ENCODE measurements at places on chromosomes 2 and 18. TPM values are rescaled to one million over a fixed set of nuclear protein-coding genes. Genes with fewer than 3 reads are reported as not detected.

- DNase-seq: no peak
- no peaks in the 10 kb centered on the region for H3K4me1 ChIP-seq
- no peaks in the 10 kb centered on the region for H3K36me3 ChIP-seq
Observed at GRCh38 chr18:37144921-37145320, 316.0 kb downstream of the KIAA1328 start.

GRCh38 chr2:221477714-221478484 lies 94.2 kb downstream of the EPHA4 start:
- DNase-seq: no peak
- no peak overlapping the region for H3K4me3 ChIP-seq
- no peak overlapping the region for H3K27ac ChIP-seq
- peaks cover 6% of the 10 kb centered on the region for H3K4me1 ChIP-seq

DNA sequence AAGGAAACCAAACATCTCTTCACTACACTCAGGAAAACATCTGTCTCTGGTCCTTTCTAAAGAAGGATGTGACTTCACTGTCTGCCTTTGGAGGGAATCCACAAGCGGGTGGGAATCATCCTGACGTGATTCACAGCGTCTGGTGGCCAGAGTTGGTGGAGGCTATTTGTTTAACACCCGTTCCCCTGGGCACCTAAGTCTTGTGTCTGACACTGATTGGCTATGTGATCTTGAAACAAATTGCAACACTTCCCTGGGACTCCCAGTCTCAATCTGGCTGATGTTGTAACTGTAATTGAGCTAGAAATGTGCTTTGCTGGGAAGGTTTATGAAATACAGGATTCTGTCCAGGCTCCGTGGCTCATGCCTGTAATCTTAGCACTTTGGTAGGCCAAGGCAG lies 28.8 kb upstream of the SIX3 start:
- H3K27me3 ChIP-seq: no peaks in the 10 kb centered on the region
- DNase-seq: no peak
- H3K36me3 ChIP-seq: no peaks in the 10 kb centered on the region
- no peaks in the 10 kb centered on the region for H3K4me1 ChIP-seq

DNA sequence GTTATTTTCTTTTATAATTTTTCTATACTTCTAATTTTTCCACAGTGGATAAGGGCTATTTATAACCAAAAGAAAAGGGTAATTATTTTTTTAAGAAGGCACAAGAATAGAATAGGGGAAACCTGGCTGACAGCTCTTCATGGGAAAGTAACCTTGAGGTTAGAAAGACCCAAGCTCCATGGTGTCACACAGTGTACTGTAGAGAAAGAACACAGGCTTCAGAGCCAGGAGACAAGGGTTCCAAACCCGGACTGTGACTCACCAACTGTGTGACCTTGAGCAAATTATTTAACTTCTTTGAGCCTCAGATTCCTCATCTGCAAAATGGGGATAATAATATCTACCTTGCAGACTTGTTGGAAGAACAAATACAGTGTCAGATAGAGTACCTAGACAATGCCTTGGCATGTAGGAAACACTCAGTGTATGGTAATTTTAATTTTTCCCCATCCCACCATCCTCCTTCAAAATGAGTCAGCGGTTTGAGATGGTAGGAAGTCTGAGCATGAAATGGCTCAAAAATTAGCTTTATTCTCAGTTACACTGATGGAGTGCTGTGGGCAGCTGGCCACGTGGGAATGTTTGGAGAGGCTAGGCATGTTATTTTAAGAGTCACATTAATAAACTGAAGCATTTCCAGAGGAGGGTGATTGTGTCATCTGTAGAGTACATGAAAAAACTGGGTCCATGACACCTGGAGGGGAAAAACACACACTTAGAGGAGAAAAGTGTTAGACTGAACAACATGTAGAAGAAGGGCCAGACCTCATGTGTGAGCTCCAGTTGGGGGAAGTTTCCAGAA lies 36.7 kb downstream of the TMEM37 start:
- no peak for DNase-seq
- no peak overlapping the region for H3K27ac ChIP-seq
- H3K4me1 ChIP-seq: peaks cover 7% of the 10 kb centered on the region

DNA sequence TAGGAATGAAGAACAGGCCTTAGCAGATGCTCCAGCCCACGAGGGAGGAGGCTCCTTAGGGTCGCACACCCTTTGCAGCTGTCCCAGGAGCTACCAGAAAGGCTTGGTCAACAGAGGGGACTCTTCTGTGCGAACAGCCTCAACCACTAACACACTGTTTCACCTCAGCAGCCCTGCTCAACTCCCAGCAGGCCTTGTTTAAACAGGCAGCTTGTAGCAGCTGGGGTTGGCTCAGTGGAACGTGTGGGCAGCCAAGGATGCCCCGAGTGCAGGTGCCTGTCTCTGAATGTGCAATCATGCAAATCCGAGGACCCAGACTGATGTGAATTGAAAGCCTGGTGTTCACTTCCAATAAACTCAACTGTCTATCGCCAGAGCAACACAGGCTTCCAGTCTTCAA lies 88.7 kb upstream of the CXCR4 start:
- H3K4me3 ChIP-seq: no peak overlapping the region

- H3K4me3 ChIP-seq: no peak overlapping the region
- no peak for DNase-seq
- H3K4me1 ChIP-seq: peaks cover 5% of the 10 kb centered on the region
- H3K27me3 ChIP-seq: no peaks in the 10 kb centered on the region
- no peaks in the 10 kb centered on the region for H3K36me3 ChIP-seq
Observed at GRCh38 chr2:100813527-100813926, 6.4 kb upstream of the NPAS2 start.

GRCh38 chr2:74876081-74876886 lies 42.4 kb downstream of the HK2 start:
- peaks cover 4% of the 10 kb centered on the region for H3K4me1 ChIP-seq
- no peak overlapping the region for H3K4me3 ChIP-seq
- H3K27me3 ChIP-seq: no peaks in the 10 kb centered on the region
- peak; percentile 63 for DNase-seq

DNA sequence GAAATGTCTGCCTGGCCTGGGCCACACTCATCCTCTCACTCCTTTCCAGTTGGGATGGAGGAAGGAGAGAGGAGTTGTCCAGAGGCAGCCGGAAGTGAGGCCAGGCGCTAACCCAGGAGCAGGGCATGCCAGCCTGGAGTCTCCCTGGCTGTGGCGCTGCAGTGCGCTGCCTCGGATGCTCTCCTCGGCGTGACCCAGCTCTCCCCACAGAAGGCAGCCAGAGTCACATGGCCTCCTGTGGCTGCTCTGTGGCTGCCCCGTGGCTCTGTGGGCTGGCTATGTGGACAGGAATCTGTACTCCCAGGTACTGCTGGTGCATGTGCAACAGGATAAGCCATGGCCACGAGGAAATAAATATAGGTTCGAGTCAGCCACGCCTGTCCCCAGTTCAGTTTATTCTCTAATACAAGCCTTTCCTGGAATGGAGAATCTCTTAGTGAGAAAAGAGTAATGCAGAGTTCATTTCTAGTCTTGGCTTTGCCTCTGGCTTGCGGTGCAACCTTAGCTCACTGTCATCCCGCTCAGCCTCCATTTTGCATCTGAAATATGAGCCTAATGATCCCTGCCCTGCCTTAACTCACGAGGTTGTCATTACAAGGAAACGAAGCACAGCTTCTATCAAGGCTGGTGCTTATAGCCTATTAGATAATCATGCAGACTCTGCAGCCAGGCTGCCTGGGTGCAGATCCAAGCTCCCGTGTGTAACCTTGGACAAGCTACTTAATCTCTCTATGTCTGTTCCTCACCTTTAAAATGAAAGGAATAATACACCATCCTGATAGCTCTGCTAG lies 106.3 kb downstream of the ANTXR1 start:
- no peaks in the 10 kb centered on the region for H3K27me3 ChIP-seq
- no peak for DNase-seq
- H3K4me1 ChIP-seq: peaks cover 7% of the 10 kb centered on the region
- no peaks in the 10 kb centered on the region for H3K36me3 ChIP-seq

GRCh38 chr2:8115456-8115855 lies 566.4 kb upstream of the ID2 start:
- no peaks in the 10 kb centered on the region for H3K27me3 ChIP-seq
- peaks cover 17% of the 10 kb centered on the region for H3K4me1 ChIP-seq
- no peak overlapping the region for H3K27ac ChIP-seq
- H3K4me3 ChIP-seq: no peak overlapping the region
- H3K36me3 ChIP-seq: no peaks in the 10 kb centered on the region
- no peak for DNase-seq

- no peaks in the 10 kb centered on the region for H3K36me3 ChIP-seq
- H3K4me3 ChIP-seq: no peak overlapping the region
- no peaks in the 10 kb centered on the region for H3K27me3 ChIP-seq
- no peak for DNase-seq
- peaks cover 12% of the 10 kb centered on the region for H3K4me1 ChIP-seq
Observed at GRCh38 chr2:6934345-6934744, 17.1 kb downstream of the RNF144A start.

GRCh38 chr2:164554487-164554886 lies 66.8 kb downstream of the GRB14 start:
- peak overlapping the region; percentile 6 for H3K27ac ChIP-seq
- H3K27me3 ChIP-seq: no peaks in the 10 kb centered on the region
- no peak overlapping the region for H3K4me3 ChIP-seq
- no peaks in the 10 kb centered on the region for H3K36me3 ChIP-seq
- H3K4me1 ChIP-seq: peaks cover 7% of the 10 kb centered on the region

DNA sequence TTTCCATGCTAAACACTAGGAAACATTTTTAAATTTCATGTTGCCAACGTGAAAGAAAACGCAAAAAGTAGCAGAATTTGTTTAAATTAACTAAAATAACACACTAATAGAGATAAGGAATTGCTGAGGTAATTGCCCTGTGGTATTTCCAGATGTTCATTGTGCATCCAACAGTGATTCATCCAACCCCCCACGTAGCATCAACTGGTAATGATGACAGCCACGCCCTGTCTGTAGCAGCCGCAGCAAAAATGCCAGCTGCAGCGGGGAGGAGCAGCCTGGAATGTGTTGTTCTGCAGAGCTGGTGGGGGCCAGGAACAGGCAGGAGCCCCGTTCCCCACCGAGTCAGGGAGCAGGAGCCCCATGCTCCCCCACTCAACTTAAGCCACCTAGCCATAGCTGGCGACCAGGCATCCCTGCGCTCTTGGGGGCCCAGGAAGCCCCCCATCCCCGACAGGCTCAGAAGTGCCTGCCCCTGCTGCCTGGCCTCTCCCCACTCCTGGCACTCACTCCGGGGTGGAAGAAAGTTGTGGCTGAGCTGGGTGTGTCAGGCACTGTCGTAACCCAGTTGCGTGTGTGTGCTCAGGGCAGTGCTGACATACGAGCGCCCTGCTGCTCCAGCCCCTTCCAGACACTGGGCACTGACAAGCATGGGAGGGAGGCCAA lies 695.1 kb upstream of the ACVR2A start:
- H3K4me3 ChIP-seq: no peak overlapping the region
- DNase-seq: no peak
- H3K27me3 ChIP-seq: no peaks in the 10 kb centered on the region
- no peaks in the 10 kb centered on the region for H3K4me1 ChIP-seq
- H3K36me3 ChIP-seq: no peaks in the 10 kb centered on the region

DNA sequence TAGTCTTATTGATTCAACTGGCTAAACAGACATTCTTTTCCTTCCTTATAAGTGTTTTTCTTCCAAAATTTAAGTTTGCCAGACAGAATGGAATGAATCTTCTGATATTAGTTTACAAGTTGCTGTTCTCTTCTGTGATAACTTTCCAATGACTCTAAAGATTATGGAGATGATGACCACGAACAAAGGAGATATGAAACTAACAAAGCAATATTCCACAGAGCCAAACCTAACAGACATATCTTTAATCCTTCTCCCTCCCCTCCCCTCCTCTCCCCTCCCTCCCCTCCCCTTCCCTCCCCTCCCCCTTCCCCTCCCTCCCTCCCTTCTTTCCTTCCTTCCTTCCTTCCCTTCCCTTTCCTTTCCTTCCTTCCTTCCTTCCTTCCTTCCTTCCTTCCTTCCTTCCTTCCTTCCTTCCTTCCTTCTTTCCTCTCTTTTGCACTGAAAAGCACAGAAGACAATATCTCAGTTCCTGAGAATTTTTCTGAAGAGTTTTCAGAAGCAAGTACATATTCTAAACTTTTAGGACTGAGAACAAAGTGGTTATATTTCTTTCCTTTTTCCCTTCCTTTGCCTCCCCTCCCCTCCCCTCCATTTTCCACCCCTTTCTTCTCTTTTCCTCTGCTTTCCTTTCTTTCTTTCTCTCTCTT lies 89.9 kb downstream of the KCNH7 start:
- no peaks in the 10 kb centered on the region for H3K36me3 ChIP-seq
- no peak overlapping the region for H3K27ac ChIP-seq
- no peak overlapping the region for H3K4me3 ChIP-seq
- H3K4me1 ChIP-seq: no peaks in the 10 kb centered on the region
- no peak for DNase-seq

TSGA10 gene
- total RNA-seq: 7.3 TPM

SLC16A14 gene
- total RNA-seq: 9.5 TPM

WNT6 gene
- 0.39 TPM for total RNA-seq

CYP26B1 gene
- total RNA-seq: 2.5 TPM

TRABD2A gene
- total RNA-seq: 0.49 TPM

QPCT gene
- total RNA-seq: 83.1 TPM
